ENCODE measurements at places on chromosomes 5 and 9. TPM values are rescaled to one million over a fixed set of nuclear protein-coding genes. Genes with fewer than 3 reads are reported as not detected.
A peak's percentile ranks its signal among the peaks of the same experiment; 100 is the strongest.

DNA sequence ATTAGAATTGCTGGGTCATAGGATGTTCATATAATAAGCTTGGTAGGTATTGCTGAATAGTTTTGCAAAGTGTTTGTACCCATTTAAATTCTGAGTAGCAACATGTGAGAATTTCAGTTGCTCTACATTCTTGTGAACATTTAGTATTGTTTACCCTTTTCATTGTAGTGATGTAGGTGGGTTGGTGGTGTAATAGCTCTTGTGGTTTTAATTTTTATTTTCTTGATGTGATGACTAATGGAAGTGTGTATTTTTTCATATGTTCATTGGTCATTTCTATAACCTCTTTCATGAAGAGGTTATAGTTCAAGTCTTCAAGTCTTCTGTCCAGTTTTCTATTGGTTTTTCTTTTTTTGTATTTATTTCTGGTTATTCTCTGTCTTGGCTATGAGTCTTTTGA is 34.4 kb downstream of the RASA1 start:
- no peak for DNase-seq

The DCAF12 gene
- 16.3 TPM for total RNA-seq

The SLC6A18 gene
- not detected for total RNA-seq

- DNase-seq: no peak
Measured at GRCh38 chr9:15361737-15362136, 54.7 kb upstream of the TTC39B start.

GRCh38 chr5:143601917-143602333 is 198.4 kb upstream of the NR3C1 start:
- no peak for DNase-seq

- no peak for DNase-seq
Measured at GRCh38 chr5:167339205-167339604, 952.2 kb upstream of the WWC1 start.

GRCh38 chr9:3292311-3292710 is 233.5 kb downstream of the RFX3 start:
- DNase-seq: no peak

DNA sequence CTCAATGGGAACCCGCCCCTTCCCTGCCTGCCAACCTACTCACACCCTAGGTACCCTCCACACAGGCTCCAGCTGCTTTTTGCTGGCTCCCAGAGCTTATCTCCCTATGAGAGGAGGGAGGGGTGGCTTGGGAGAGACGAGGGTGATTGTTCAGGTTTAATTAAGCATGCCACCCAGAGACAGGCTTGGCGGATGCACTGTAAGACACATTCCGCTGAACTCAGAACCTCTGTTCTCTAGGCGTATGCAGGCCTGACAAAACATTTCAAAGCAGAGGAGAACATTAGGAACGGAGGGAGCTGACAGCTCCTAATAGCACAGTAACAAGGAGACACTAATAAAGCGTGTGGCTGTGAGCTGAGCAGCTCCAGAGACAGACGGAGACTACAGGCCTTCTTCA is 80.1 kb downstream of the TRIM32 start:
- DNase-seq: no peak

- no peak for DNase-seq
Measured at GRCh38 chr5:1039706-1040260, 31.2 kb downstream of the NKD2 start.

- DNase-seq: no peak
Measured at GRCh38 chr9:90141723-90142122, 500.9 kb downstream of the DIRAS2 start.

- DNase-seq: no peak
Measured at GRCh38 chr5:56465769-56466135, 232.6 kb upstream of the ANKRD55 start.

The TRIM7 gene
- total RNA-seq: 4.7 TPM

The PLEKHG4B gene
- not detected for total RNA-seq

DNA sequence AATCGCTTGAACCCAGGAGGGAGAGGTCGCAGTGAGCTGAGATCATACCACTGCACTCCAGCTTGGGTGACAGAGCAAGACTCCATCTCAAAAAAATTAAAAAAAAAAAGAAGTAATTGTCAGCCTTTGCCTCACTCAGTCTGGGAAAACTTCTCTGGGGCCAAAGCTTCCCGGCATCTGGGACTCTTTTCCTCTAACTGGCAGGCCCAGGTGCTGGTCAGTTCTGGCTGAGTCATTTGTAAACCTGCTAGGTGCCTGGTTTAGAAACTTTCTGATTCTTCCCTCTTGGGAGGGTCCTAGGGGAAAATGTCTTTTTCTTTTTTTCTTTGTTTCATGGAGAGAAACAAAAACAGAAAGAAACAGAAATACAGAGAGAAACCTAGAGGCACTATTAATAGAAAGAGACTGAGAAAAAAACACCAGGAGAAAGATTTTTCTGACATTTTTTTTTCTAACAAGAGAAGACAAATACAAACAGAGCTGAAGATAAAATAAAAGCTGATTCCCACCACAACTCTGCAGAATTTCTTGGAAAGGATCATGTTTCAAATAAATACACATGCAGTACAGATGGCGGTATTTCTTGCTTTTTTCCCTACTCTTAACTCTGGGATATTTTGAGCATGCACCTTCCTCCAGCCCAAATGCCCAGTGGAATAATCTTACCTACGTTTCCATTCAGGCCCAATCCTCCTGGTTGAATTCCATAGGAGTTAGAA is 22.1 kb upstream of the UBAP2 start:
- no peak for DNase-seq

DNA sequence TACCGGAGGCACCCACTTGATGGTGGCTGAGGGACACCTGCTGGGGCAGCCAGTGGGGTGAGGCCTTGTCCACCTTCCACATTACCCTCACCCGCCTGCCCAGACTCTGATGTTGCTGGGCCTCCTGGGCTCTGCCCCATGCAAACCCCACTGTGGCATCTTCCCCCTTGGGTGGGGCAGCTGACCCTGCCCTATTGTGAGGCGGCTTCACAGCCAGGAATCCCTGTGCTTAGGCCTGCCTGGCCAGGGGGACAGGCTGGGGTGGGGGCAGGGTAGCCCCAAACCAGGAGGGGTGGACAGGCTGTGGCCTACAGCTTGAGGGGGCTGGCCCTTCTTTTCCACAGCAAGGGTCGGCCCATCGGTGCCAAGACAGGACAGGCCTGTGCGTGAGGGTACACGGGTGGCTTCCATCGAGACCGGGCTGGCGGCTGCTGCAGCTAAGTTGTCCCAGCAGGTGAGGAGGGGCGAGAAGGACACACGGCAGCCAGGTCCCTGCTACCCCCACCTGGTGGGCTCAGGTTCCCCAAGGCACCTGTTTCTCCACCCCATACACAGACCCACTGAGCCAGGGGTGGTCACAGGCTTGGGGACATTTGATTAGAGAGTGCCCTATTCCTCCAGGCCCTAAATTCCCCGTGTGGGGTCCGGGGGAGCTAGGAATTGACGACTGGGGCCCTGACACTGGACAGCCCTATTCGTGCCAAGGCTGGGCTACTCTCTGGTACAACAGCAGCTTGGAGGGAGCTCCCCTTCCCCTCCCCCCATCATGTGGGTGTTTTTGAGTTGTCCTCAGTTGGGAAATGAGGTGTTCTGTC is 99.2 kb downstream of the PHF2 start:
- DNase-seq: peak; percentile 3

The DEPDC1B gene
- total RNA-seq: not detected

The RASGEF1C gene
- 0.20 TPM for total RNA-seq

GRCh38 chr5:123907349-123907748 is 395.4 kb downstream of the CSNK1G3 start:
- no peak for DNase-seq

- DNase-seq: peak; percentile 80
Measured at GRCh38 chr5:179801304-179802206, 5.1 kb downstream of the MGAT4B start.

The TLR4 gene
- total RNA-seq: 6.7 TPM

GRCh38 chr9:111399772-111400563 is 69.9 kb upstream of the OR2K2 start:
- DNase-seq: no peak

The GFI1B gene
- not detected for total RNA-seq

The RECK gene
- total RNA-seq: 4.6 TPM

DNA sequence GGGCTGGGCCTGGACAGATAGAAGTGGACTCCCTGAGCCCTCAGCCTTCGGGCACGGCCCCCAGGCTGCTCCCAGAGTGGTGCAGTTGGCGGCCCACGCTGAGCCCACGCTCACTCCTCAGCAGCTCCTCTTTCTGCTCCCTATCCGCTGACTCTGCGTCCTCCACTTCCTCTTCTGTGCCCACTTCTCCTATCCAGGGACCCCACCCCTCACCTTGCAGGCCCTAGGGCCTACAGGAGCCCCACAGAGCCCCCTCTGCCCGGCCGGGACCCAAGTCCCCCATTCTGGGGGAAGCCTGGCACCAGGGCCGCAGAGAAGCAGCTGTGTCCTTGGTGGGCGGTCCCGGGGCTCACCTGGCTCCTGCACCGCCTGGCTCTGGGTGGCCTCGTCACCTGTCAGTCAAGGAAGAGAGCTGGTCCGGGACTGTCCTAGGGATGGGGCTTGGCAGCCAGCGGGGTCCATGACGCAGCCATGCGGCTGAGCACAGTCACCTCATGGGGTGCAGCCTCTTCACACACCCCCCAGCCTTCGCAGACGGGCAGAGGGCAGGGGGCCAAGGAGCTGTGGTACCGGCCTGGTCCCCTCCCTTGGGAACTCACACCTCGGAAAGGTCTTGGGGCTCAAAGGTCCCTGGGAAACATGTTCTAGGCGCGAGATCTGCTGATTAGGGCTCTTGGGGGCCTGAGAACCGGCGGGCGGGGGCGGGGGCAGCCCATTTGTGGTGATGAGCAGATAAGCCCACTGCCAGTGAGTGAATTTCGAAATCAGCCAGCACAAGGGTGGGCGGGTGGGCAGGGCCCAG is 5.4 kb upstream of the NRARP start:
- DNase-seq: no peak

The BDP1 gene
- 15.9 TPM for total RNA-seq

The SUSD3 gene
- 0.74 TPM for total RNA-seq

The GARIN3 gene
- not detected for total RNA-seq

DNA sequence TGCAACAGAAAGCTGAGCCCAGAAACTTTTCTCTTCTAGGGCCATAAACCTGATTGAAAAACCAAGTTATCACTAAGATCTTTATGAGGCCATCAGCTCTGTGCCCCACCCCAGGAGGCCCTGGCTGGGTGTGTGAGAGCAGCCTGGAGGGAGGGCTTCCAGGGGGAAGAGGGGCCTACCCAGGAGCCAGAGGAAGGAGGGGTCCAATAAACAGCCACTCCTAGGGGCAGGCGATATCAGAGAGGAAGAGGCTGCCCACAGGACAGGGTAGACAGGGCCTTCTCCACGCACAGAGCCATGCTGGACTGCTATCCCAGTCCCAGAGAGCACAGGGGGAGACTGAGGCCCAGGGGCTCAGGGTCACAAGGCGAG is 4.5 kb upstream of the CDX1 start:
- DNase-seq: no peak

The GALNT10 gene
- total RNA-seq: 12.8 TPM

The TSSK1B gene
- not detected for total RNA-seq

The LCN12 gene
- total RNA-seq: 10.6 TPM

DNA sequence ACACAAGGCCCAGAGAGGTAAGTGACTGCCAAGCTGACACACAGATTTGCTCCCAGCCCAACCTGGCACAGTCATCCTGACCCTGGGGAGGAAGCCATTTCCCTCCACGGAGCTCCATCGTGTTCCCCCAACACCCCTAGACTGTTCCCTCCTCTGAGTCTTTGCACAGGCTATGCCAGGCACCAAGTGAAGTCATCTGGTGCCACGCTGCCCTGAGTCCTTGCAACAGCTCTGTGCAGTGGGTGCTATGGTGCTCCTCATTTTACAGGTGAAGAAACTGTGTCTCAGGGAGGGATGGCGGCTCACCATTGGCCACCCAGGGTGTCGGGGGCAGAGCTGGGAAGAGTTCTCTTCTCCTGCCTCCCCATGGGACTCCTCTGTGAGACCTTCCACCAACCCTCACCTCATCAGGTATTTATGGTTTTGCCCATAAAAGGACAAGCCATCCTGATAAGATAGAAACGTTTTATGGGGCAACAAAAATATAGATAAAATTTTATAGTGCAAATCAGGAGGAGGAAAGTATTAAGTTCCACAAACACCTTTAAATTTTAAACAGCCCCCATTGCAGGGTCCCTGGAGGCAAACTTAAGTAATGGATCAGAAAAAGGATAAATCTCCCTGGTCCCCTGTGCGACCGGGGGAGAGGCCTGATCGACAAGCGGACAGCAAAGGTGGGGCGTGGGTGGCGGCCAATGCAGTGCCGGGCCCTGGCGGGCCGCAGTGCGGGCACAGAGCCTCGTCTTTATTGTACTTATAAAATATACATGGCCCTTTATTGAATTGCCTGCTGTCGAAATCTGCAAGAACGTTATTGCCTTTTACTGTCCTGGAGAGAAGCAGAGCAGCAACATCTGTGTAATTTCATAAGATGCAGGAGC is 50.2 kb upstream of the ZBTB43 start:
- DNase-seq: no peak

GRCh38 chr5:121108725-121109124 is 644.6 kb downstream of the PRR16 start:
- peak; percentile 7 for DNase-seq

- DNase-seq: no peak
Measured at GRCh38 chr5:172999974-173000373, 16.4 kb downstream of the ATP6V0E1 start.

DNA sequence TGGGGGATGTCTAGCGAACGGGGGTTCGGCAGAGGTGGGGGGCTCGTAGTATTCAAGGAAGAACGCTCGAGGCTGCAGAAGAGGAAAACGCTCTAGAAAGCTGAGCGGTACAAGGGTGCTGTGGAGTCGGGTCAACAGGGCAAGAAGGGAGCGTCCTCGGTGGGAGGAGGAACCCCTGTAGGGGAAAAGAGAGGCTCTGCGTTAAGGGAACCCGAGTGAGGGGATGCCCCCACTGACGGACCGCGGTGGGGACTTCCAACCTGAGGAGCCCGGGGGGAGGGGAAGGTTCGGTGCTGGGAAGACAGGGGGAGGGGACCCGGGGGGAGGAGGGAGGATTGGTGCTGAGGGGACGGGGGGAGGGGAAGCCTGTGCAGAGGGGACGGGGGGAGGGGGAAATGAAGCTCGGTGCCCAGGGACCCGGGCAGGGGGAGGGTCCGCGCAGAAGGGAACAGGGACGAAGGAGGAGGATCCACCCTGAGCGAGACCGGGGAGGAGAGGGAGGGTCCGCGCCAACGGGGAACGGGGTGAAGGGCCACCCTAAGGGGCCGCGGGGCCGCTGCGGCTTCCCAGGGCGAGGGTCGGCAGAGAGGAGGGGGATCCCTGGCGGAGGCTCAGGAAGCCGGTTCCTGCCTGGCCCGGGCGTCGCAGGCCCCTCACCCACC is 621 bp downstream of the NR6A1 start:
- DNase-seq: no peak

Measured in heart right ventricle (tissue), 16 donors.